Activated T-cell treated with anti-CD3 and anti-CD28 coated beads, Interleukin-2, amount 50 U/mL, for 48 hours (primary cell): ENCODE measurements at places on chromosomes 3 and 15.

GRCh38 chr15:71186267-71186666 is 71.0 kb downstream of the THSD4 start:
- no peak for DNase-seq

- DNase-seq = no peak
Observed at GRCh38 chr15:43046484-43046883, 59.4 kb downstream of the UBR1 start.

DNA sequence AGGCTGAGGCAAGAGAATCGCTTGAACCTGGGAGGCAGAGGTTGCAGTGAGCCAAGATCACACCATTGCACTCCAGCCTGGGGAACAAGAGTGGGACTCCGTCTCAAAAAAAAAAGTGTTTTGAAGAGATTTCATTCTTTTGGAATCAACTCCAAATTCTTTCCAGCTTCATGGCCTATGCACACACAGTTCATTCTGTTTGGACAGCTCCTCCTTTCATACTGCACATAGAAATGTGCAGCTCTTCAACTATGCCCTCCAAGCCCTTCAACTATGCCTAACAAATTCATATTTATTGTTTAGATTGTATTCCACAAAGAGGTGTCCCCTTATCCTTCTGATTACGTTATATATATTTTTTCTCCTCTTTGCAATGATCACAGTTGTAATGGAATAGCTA is 4.2 kb downstream of the TP53BP1 start:
- no peak for DNase-seq

DNA sequence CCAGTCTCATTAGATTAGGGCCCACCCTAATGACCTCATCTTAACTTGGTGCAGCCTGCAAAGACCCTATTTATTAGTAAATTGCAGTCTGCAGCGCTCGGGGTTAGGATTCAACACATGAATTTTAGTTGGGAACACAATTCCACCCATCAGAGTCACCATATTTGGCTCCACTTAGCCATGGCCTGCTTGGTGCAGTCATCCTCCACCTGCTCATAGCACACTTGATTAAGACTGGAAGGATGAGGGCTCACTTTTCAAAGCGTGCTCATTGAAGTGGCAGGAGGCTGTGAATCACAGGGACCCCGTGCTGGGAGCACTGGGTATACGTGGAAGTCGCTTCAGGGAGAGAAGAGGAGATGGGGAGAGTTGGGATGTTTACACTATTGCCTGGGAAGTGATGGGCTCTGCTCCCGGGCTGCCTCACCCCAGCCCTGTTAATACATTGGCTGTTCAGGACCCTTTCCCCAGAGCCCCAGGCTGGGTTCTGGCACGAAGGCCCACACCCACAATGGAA is 68.2 kb downstream of the ASB7 start:
- no peak for DNase-seq

DNA sequence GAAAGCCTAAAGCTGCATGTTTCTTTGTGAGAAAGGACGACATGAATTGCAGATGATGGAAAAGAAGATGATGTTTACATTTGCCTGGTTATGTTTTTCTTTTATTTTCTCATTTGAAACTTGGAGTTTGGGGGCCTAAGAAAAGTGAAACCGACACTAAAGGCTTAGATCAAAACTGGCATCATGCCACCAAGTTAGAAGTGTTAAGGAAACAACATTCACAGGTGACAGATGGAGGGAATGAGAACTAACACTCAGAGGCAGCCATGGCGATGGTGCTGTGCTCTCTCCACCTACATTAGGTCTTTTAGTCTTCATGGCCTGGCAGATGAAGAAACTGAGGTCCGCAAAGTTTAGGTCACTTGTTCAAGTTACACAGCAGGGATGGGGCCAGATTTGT is 923.6 kb downstream of the TUSC7 start:
- no peak for DNase-seq

- DNase-seq = no peak
Observed at GRCh38 chr3:32132706-32133105, 26.3 kb downstream of the GPD1L start.
